ENCODE measurements at places on chromosomes 3 and 15.

DNA sequence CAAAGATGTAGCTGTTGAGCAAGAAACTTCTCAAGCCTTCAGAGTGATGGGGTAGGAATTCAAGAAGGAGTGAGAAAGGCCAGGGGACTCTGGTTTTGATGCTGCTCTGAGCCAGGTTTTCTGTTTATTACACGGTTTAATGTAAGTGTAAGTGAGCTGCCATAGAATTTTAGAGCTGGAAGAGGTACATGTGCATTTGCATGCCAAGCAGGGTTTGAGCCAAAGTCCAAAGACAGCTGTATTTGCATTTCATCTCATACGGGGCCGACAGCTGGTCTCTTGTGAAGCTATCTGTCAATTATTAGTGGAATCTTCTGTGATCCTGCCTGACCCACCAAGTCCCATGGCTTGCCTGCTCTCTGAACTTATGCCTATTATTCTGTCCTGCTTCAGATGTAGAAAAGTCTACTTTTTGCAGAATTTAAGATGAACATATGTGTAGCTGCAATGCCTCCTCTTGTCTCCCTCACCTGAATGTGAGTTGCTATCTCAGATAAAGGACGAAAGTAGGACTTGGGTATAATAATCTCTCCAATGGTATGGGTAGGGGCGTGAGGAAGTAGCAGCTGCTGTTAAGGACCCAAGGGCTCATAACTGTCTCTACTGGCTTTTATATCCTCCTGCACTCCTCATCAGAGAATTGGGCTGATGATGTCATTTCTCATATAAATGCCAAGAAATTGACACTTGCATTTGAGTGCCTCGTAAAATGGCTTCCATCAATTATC, 160.0 kb downstream of the SQOR start:
- DNase-seq: no peak

DNA sequence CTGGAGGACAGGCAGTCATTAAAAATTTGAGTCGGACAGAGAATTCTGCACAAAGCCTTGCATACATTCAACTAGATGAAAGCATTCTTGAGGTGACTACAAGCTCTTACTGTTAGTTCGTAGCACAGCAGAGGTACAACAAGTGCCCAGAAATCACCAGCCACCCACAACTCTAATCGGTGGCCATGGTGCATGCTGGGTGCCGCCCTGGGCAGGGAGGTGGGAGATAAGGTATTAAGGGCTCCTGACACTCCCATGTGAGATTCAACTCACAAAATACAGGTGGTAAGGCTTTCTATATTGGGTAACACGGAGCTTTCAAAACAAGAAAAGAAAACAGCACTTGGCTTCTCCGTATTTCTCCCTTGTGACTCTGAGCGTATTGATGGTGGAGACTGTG, 66.0 kb downstream of the MEIS2 start:
- no peak for DNase-seq

DNA sequence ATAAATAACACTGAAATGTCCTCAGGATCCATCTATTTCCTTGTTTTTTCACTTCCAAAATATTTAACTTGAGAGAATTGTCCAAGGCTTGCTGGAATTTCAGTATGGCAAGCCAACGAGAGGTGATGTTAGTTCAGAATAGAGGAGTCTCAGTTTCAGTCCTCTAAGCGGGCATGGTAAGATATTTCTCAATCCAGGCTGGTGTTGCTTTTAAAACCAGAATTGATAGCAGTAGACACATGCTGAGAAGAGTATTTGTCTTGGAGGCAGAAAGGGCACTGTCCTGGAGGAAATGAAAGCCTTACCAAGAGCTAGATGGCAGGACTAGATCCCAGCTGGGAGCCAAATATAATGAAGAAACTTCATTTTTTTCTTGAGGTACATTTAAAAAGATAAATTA, 23.1 kb downstream of the PHLDB2 start:
- DNase-seq: no peak

GRCh38 chr15:83300826-83301225, 16.4 kb upstream of the BNC1 start:
- DNase-seq: no peak

DNA sequence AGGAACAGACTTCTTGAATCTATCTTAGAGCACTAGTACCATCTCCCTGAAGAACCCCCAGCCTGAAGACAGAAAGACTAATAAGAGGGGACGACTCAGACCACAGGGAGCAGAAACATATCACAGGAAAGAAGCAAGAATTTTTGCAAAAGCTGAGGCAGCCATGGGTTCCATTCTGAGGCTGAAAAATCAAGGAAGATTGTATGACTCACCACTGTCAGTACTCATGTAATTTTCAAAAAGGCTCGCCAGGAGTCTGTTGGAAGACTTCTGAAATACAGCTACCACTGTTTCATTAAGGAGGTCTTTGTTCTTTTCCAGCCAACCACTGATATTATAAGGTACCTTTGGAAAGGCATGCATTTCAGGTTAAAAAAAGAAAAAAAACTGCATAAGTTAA, 47.5 kb downstream of the MYH15 start:
- DNase-seq: no peak

DNA sequence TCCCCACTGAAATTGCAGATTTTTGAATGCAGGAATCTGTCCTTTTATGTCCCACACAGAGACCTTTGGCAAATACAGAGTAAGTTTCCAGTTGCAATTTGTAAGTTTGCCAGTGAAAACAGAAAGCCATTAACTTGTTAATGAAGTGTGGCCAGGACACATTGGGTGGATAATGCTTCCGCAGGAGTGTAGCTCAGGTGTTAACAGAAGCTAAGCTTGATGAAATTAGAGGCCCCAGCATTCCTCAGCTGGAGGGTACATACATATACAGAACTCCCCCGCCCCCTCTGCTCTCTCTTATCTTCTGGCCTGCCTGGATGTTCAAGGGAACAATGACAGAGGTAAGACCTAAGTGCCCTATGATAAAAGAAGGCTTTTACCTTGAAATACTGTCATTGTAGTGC, 8.1 kb upstream of the LRRC2 start:
- DNase-seq: no peak

DNA sequence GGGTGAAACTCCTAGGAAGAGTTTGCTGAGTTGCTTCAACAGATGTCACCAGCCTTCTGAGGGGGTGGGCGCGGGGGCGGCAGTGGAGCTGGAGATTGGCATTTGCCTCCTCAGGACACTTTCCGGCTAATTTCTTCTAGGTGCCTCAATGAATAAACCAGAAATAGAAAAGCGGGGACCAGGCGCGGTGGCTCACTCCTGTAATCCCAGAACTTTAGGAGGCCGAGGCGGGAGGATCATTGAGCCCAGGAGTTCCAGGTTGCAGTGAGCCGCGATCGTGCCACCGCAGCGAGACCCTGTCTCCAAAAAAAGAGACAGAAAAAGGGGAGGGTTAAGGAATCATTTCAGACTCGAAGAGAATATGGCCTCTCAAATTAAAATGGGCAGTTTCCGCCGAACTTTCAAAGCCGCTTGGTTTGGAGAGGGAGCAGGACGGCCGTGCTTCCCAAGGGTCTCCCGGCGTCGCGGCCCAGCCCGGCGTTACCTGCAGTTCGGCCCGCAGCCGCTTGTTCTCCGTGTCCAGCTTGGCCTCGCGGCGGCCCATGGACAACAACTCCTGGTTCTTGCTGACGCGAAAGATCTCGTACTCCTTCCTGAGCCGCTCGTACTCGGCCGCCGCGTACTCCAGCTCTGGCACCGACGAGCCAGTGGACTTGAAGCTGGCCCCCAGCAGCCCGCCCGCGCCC, 587 bp downstream of the NPHP3 start:
- DNase-seq: peak; percentile 9

- peak; percentile 69 for DNase-seq
Measured at GRCh38 chr3:172102123-172102882, 62.9 kb downstream of the FNDC3B start.

DNA sequence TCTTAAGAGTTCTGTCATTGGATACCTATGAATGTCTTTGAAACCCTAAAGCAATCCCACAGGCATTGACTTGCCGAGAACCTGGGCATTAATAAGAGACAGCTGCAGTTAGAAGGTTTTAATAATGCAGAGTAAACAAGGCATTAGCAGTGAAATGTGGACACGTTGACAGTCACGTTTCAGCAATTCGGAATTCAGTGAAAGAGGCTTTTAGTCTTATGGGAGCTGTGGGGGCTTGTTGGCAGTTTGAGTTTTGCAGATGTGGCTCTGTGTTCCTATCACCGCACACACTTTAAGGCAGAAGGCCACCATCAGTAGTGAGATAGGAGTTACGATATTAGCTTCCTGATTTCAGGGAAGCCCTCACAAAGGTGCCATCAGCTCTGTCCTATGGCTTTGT, 145.2 kb upstream of the NUDT16 start:
- DNase-seq: no peak

DNA sequence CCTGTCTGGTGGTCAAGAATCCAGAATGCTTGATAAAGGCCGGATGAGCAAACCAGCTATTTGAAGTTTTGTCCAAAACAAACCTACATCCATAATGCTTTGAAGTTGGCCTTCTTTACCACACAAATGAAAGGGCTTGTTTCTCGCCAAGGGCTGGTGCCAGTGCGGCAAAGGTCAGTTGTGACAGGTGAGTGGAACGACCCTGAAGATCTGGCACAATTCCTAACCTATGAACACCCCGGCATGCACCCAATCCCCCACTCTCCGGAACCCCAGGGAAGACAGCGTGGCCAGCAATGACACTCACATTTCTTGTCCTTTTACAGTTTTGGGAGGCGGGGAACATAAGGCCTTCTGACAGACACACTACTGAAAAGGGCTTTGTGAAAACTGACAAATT, 90.6 kb downstream of the ATP10A start:
- no peak for DNase-seq

DNA sequence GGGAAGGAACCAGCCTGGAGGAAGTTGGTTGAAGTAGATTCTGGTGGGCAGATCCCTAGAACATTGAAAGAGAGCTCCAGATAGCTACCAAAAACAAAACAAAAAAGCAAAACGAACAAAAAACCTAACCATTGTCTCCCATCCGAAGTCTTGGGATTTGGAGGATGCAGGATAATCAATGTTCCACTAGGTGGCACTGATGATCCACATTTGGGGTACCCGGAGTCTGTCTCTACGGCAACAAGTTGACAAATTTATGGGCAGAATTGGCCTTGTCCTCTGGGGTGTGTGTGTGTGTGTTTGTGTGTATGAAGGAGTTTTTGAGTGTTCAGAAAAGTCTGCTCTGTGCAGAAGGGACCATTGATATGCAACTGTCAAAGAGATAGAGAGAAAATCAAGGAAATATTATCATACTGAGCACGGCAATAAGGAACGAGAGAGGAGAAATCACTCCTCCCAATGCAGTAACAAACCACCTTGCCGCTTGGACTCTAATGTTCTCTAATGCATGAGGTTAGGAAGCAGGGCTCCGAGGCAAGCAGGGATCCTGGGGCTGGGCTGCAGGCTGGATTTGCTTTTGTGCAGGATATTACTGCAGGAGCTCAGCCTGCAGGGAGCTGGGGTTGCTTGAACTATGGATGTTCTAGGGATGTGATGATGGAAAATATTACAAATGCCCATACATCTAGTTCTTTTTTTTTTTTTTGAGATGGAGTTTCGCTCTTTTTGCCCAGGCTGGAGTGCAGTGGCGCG, 59.8 kb upstream of the KLHL25 start:
- DNase-seq: peak; percentile 56

DNA sequence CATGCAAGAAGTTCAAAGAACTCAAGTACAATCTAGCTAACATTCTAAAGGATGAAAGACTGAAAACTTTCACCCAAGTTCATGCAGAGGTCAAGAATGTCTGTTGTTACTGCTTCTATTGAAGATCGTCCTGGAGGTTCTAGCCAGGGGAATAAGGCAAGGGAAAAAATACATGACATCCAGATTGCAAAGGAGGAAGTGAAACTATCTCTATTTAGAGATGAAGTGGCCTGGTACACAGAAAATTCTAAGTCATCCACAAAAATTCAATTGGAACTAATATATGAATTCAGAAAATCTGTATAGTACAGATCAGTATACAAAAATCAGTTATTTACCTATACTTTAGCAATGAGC, 693.0 kb downstream of the NR2F2 start:
- DNase-seq: no peak

GRCh38 chr15:30953731-30954378, 37.6 kb downstream of the MTMR10 start:
- DNase-seq: peak; percentile 13

DNA sequence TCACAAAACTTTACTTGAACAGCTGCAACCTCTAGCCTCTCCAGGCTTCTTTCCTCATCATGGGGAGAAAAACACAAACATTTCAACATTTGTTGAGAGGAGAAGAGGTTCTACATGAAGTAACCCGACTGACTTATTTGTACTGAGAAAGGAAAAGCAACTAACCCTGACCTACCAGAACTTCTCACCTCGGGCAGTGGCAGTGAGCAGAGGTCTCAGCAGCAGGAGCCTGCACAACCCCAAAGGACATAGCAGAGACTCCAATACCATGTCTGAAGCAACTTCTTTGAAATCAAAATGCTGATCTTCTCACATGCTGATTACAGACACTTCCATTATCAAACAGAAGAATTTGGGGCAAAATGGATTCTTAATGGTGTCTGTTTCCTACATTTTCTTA, 1085.6 kb upstream of the CFAP20DC start:
- DNase-seq: no peak

GRCh38 chr3:196987022-196987421, 18.4 kb upstream of the PIGZ start:
- DNase-seq: no peak

- DNase-seq: no peak
Measured at GRCh38 chr3:9110316-9110715, 139.1 kb downstream of the SRGAP3 start.

DNA sequence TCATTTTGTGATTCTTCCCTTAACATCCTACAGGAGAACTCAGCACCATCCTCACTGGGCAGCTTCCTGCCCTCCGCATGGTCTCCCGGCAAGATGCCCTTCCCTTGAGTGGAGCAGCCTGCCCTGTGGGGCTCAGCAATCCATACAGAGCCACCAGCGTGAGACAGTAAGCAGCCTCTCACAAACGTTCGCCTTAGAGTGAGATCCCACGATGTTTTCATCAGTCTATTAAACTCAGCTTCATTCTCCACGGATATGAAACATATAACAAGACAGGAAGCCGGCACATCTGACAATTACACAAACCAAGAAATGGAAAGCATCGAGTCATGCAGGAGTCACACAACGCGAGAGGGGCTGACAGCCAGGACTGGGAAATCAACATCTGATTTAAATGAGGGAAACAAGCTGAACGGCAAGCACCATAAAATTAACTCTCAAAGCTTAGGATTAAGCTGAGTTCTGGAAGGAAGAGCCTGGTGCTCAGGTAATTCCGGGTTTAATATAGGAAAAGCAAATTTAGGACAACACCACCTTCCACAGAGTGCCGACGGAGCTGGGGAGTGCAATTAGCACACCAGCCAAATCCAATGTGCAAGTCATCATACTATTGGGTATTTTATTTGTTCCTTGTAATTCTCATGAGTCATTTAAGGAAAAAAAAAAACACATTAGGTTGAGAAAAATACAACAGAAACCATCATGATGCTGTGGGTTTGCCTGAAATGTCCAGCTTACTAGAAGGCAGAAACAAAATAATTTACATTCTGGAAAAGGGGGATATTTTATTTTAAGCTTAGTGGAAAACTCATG, 272.0 kb downstream of the OCA2 start:
- DNase-seq: no peak

Data from CD4-positive, alpha-beta T cell treated with Interleukin-17A for 4 hours (primary cell).